ENCODE measurements at places on chromosomes 5 and 9.
A peak's percentile ranks its signal among the peaks of the same experiment; 100 is the strongest.

- DNase-seq = no peak
Measured at GRCh38 chr5:81825237-81825636, 74.3 kb upstream of the SSBP2 start.

GRCh38 chr9:88583901-88584596 lies 49.1 kb downstream of the NXNL2 start:
- DNase-seq = no peak

GRCh38 chr5:150114773-150115408 lies 28.5 kb upstream of the CSF1R start:
- no peak for DNase-seq

DNA sequence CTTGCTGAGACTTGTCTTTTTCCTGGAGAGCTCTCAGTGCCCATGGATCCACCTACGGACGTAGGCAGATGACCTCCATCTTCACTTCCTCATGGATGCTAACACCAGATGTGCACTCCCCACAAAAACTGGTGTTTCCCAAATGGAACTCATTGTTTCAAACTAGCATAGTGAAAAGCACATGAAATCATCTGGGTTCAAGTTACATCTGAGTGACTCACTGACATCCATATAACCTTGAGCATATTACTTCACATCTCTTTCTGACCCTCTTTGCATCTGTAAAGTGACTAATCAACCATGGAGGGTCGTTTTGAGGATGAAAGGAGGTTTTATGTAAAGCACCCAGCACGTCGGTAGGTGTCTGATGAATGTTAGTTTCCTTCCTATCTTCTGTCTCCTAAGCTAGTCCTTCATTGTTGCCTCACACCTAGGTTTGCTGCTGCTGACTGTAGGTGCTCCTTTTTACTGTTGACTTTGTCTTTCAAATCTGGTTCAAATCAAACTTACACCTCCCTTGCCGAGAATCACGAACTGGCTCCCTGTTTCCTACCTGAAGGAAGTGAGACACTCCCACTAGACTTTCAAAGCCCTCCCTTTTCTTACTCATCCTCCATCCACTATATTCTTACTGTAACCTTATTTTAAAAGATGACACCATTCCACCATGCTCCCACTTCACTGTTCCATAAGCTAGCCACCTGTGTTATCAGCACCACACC lies 10.3 kb downstream of the OCLN start:
- DNase-seq = no peak

GRCh38 chr9:126379661-126380360 lies 53.2 kb downstream of the MVB12B start:
- DNase-seq = no peak

DNA sequence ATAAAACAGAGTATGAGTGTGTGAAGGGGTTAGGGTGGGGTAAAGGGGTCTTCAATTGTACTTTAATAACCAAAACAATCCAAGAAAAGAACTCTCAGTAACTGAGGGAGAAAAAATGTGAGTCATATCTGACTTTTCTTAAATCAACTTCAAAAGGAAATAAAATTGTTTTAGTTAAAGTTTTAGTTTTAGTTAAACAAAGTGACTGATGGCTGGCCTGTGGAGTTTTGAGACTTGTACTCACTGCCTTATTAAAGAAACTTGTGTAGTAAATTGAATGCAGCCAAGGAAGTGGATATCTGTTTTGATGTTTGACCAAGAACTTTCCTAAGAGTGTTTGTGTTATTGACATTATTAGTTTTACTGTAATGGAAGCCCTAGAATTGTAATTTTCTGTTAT lies 2032.6 kb downstream of the MAT2B start:
- no peak for DNase-seq

DNA sequence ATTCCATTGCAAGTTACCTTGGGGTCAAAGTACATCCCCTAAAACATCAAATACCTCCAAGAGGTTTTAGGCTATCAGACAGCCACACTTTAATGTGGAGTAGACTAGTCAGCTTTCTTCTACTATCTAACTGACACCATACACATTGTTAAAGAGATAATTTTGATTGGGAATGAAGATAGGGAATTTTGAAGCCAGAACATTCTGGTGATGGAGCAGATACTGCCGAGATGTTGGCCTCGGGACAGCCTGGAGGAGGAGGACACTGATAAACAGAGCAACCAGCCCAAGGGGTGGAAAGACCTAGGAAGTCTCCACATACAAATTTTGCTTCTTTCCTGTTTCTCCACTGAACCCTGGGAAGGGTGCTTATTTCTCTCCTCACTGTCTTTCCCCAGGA lies 14.9 kb downstream of the TJP2 start:
- DNase-seq = no peak

GRCh38 chr5:63602971-63603370 lies 359.3 kb downstream of the HTR1A start:
- DNase-seq = no peak

GRCh38 chr5:41636605-41637004 lies 126.2 kb upstream of the PLCXD3 start:
- peak; percentile 30 for DNase-seq

GRCh38 chr9:131033269-131034224 lies 24.6 kb downstream of the LAMC3 start:
- no peak for DNase-seq

DNA sequence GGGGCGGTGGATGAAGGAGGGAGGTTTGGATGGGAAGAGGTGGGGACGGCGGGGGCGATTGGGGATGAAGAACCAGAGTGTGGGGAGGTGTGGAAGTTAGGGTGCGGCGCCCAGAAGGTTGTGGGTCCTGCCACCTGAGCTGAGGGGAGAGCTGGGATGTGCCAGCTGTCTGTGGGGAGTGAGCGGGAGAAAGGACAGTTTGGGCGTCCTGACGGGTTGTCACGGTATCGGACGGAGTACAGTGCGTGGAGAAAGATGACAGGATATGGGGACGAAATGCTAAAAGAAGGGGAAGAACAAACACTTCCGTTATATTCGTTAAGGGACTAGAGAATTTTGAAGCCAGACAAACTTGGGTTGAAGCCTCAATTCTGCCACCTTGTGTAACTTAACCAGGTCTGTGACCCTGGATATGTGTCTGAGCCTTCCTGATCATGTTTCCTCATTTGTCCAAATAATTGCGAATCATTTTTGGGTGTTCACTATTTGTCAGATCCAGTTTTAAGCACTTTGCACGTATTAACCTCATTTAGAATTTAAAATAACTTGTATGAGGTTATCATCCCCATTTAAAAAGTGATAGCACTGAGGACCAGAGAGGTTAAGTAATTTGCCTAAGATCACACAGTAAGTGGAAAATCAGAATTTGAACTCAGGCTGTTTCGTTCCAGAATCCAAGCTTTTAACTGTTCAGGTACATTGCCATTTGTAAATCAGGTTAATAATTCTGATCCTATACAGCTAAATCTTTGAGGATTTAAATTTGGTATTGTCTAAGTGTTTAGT lies 689 bp downstream of the CNTRL start:
- peak; percentile 50 for DNase-seq

- DNase-seq = no peak
Measured at GRCh38 chr5:156759156-156759555, 90.9 kb upstream of the PPP1R2B start.

DNA sequence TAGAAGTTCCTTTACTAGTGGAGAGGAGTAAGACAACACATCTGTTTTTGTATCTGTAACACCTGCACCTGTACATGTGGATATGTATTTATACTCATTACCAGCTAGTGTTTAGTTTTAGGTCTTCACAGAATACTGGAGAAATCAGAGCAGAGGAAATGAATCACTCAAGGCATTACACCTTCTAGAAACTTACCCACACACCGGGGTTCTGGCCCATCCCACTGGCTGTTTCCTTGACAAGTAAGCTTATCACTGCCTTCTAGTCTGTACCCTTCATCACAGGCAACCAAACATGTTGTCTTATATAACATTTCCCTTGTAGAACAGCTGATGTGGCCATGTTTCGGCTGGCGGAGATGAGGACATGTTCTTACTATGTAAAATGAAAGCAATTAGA lies 76.7 kb downstream of the SVEP1 start:
- DNase-seq = no peak

DNA sequence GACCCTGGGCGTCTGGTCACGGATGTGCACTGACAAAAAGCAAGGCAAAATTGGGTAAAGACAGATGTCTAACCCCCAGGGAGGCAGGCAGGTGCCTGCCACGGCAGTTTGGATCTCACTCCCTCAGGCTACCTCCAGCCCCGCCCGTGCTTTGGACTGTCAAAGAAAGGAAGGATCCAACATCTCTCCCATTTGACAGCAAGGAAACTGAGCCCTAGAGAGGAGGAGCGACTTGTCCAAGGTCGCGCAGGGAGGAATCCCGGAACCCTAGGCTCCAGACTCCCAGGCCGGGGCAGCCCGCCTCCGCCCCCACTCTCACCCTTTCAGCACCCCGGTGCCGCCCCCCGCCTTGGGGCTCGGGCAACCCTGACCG lies 376 bp downstream of the GOLGA1 start:
- DNase-seq = no peak

DNA sequence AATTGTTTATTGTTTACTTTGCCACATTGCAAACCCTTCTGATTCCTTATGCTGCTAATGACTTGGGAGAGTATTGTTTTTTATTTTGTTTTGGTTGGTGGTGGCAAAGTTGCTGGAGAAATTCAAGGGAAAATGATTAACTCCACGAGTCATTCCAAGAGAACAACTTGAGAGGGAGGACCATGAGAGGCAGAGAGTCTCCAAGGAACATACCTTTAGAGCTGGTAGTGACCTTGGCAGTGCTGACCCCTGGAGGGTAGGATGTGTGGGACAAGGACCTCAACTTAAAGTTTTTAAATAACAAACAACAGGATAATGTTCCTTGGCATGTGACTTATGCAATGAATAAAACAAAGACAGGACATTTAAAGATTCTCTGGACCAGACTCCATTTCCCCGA lies 139.7 kb downstream of the LRRC70 start:
- no peak for DNase-seq

- no peak for DNase-seq
Measured at GRCh38 chr9:100066539-100066938, 32.3 kb downstream of the ERP44 start.

DNA sequence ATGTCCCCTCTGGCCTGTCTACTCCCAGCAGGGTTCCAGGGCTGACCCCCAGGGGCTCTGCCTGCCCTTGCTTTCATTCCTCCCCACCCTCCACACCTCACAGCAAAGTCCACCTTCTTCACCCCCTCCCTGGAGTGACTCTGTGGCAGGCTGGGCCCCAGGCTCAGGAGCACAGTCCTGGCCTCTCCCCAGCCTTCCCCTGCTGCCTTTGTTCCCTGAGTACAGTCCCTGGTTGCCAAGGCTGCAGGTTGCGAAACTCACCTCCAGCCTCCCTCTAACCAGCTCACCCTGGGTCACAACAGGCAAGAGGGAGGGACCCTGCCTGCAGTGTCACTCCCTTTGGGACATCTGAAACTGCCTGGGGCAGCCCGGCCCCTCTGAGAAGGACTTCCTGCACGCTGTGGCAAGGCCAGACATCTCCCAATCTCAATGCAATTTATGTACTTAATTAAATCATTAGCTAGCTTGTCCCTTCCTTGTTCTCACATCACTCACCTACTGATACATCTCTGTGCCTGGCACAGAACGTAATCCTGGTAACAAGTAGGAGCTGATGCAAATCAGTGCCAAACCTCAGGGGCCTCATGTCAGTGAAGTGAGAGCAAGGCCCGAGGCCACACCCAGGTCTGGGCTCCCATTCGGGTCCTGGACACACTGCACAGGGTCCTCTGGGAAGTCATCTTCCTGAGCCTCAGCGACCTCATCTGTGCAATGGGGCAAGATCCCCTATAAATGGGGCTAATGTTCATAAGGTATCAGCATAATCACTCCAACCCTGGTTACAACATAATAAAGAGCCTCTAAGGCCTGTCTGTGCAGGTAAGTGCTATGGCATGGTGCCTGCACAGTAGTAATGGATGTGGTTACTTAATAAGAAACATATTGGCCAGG lies 27.3 kb upstream of the TRIM14 start:
- DNase-seq = no peak
